Sigmoid colon (tissue), 7 donors: ENCODE measurements at places on chromosomes 5 and 9. TPM values are rescaled to one million over a fixed set of nuclear protein-coding genes. Genes with fewer than 3 reads are reported as not detected.

The DNAH5 gene
- under 0.01 TPM for total RNA-seq

- no peak overlapping the region for H3K27ac ChIP-seq
- H3K27me3 ChIP-seq = no peaks in the 10 kb centered on the region
- DNase-seq = peak; percentile 56
- H3K4me3 ChIP-seq = no peak overlapping the region
Measured at GRCh38 chr5:179264053-179264782, 81.0 kb downstream of the ADAMTS2 start.

DNA sequence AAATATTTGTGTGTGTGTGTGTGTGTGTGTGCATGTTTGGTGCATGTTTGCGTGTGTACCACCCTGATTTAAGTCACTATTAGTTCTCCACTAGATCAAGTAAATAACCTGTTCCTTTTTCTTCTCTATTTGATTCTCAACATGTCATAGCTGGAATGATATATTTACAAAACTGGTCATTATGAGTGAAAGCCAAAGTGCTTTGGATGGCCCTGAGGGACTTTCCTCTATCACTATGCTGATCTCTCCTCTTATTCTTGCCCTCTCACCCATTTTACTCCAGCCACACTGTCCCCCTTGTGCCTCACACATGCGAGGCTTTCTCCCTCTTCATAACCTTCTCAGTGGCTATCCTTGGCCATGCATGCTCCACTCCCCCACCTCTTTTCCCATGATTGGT lies 144.6 kb upstream of the NMUR2 start:
- no peak for DNase-seq
- no peaks in the 10 kb centered on the region for H3K27me3 ChIP-seq
- H3K4me3 ChIP-seq = no peak overlapping the region
- no peaks in the 10 kb centered on the region for H3K4me1 ChIP-seq
- no peaks in the 10 kb centered on the region for H3K36me3 ChIP-seq
- no peak overlapping the region for H3K27ac ChIP-seq

The RASEF gene
- 0.16 TPM for total RNA-seq

GRCh38 chr9:21381448-21382339 lies 3.5 kb downstream of the IFNA2 start:
- no peak for DNase-seq
- no peaks in the 10 kb centered on the region for H3K4me1 ChIP-seq
- no peaks in the 10 kb centered on the region for H3K27me3 ChIP-seq
- no peak overlapping the region for H3K27ac ChIP-seq

GRCh38 chr5:128566178-128566577 lies 28.1 kb upstream of the FBN2 start:
- no peaks in the 10 kb centered on the region for H3K36me3 ChIP-seq
- no peak for DNase-seq
- no peak overlapping the region for H3K27ac ChIP-seq
- H3K4me3 ChIP-seq = no peak overlapping the region

DNA sequence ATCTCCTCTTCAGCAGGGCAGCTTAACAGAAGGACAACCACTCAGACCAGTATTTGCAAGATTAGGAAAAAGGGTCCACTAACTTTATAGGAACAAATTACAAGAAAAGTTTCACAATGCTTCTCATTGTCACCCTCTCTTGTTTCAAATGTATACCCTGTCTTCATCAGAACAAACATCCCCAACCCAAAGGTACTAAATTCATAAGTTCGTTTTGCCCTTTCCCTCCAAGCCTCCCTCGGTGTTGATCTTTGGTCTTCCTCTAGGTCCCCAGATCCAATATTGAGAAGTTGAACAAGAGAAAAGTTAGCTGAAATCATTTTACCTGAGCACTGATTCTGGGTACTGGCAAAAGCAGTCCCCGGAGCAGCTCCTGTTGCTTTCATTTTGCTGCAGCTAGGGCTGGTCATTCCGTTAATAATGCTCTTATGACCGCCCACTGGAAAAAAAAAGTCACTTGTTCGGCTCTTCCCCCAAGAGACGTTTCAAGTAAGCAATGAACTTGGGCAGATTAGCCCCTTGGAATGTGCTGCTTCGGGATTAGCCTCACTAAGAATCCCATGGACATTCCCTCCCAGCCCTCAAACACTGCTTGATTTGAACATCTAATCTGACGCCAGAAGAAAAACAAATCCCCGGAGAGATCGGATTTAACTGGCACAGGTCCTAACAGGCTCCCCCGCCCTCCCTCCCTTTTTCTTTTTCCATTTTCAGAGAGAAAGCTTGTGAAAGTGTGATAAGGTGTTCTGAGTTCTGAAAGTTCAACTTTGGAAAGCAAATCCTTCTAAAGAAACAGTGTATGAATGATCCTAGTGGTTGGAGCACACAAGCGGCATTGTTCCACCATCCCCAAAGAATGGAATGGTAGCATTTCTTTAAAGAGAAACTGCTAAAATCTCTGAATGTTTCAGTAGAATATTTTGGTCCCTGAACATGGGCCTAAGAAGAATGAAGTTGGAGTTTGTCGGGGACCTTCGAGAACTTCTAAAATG lies 252.5 kb downstream of the TRPM3 start:
- H3K4me3 ChIP-seq = peak overlapping the region; percentile 31
- no peaks in the 10 kb centered on the region for H3K36me3 ChIP-seq
- peak overlapping the region; percentile 23 for H3K27ac ChIP-seq
- H3K27me3 ChIP-seq = no peaks in the 10 kb centered on the region
- no peak for DNase-seq

- no peak overlapping the region for H3K27ac ChIP-seq
- H3K4me1 ChIP-seq = no peaks in the 10 kb centered on the region
- H3K27me3 ChIP-seq = no peaks in the 10 kb centered on the region
Measured at GRCh38 chr9:75385236-75385635, 296.9 kb downstream of the OSTF1 start.

GRCh38 chr5:139275956-139276355 lies 17.6 kb upstream of the MATR3 start:
- H3K36me3 ChIP-seq = peaks cover 5% of the 10 kb centered on the region
- H3K4me1 ChIP-seq = peaks cover 52% of the 10 kb centered on the region
- no peaks in the 10 kb centered on the region for H3K27me3 ChIP-seq
- no peak overlapping the region for H3K4me3 ChIP-seq

DNA sequence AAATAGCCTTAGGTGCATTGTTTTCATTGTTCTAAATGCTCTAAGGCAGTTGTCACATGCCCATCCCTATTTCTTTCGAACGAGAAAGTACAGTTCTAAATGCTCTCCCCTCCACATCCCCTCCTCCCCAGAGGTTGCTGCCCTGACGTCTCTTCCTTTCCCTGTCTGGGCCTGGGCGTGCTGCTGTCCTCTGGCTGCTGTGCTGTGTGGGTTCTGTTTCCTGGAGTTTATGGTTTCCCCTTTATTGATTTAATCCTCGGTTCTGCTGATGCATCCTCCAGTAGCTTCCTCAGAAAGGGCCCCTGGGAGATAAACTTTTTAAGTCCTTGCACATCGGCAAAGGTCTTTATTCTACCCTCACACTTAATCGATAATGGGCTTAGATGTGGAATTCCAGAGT lies 48.8 kb downstream of the MVB12B start:
- DNase-seq = no peak
- H3K36me3 ChIP-seq = no peaks in the 10 kb centered on the region
- H3K4me1 ChIP-seq = no peaks in the 10 kb centered on the region
- H3K27ac ChIP-seq = peak overlapping the region; percentile 30
- no peak overlapping the region for H3K4me3 ChIP-seq

DNA sequence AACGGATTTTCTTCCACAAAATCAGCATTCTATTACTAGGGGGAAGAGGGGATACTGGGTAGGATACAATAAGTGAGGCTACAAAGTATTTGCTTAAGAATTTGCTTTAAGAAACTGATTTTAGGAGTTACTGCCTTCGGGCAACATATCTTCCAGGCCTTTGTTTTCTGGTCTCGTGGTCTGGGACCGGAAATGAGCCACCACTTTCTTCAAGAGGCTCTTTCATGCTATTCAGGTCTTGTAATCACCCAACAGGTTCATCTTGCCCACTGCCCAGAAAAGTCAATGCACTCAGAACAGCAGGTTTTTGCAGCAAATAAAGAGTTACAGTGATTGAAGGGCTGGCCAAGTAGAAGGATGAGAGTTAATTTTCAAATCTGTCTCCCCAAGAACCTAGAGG lies 6.6 kb upstream of the AOPEP start:
- no peak overlapping the region for H3K4me3 ChIP-seq
- H3K4me1 ChIP-seq = no peaks in the 10 kb centered on the region
- H3K36me3 ChIP-seq = no peaks in the 10 kb centered on the region
- no peak overlapping the region for H3K27ac ChIP-seq

DNA sequence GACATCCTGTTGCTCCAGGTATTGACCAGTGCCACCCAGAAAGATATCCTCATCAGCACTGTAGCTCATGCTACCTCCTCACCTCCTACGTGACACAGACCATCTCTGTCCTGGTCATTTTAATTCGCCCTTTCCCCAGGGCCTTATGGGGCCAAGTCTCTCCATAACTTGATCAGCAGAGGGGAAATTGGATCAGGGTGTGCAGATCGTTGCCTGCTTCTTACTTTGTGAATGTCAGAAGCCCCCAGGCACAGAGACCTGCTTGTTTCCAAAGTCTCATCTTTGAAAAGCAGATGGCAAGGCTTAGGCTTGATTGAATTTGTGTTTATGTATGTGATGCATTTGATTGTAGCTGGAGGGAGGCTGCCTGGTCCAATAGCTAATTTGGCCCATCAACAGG lies 8.8 kb upstream of the DBH start:
- H3K27me3 ChIP-seq = no peaks in the 10 kb centered on the region
- H3K4me3 ChIP-seq = no peak overlapping the region
- DNase-seq = no peak

GRCh38 chr5:128035689-128036088 lies 47.9 kb upstream of the SLC12A2 start:
- no peak overlapping the region for H3K4me3 ChIP-seq
- no peaks in the 10 kb centered on the region for H3K36me3 ChIP-seq
- H3K4me1 ChIP-seq = no peaks in the 10 kb centered on the region
- no peak for DNase-seq
- H3K27ac ChIP-seq = no peak overlapping the region

DNA sequence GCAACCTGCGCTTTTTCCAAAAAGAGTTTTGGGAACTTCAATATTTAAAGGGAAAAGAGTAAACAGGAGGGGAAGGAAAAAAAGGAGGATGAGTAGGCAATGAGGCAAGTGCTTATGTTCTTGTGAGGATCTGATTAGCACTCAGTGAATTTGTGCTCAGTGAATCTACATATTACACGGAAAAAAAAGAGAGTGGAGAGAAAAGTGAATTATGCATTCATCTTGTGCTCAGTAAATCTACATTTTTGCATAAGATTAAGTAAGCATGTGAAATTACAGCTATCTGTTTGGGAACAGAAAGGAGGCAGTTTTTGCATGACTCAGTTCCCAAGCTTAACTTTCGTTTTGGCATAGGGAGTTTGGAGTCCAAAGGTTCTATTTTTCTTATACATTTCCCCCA lies 170.1 kb downstream of the CDH10 start:
- no peak overlapping the region for H3K4me3 ChIP-seq
- no peak for DNase-seq
- no peak overlapping the region for H3K27ac ChIP-seq
- H3K36me3 ChIP-seq = no peaks in the 10 kb centered on the region

DNA sequence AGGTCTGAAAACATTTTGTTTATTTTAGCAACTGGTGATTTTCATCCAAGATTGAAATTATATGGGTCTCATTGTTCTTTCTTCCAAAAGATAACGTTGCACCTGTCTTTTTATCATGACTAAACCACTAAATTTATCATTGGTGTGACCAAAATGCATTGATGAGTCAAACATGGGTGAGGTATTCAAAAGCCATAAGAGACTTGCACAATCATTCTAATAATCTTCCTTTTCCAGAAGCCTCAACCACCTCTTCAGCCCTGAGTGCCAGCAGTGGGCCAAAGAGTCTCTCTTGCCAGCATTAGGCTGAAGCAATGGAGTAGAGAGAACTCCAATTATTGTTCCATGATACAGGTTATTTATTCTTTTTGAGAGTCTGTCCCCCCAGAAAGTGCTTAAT lies 198.9 kb downstream of the LURAP1L start:
- no peak overlapping the region for H3K4me3 ChIP-seq
- peak overlapping the region; percentile 77 for H3K27ac ChIP-seq
- H3K27me3 ChIP-seq = no peaks in the 10 kb centered on the region
- DNase-seq = no peak
- H3K4me1 ChIP-seq = peaks cover 25% of the 10 kb centered on the region

The PRRX2 gene
- 2.9 TPM for total RNA-seq

The ADAMTS6 gene
- 3.7 TPM for total RNA-seq

GRCh38 chr9:89497257-89497963 lies 503 bp downstream of the SEMA4D start:
- no peak for DNase-seq
- H3K36me3 ChIP-seq = no peaks in the 10 kb centered on the region
- H3K27ac ChIP-seq = peak overlapping the region; percentile 58
- peaks cover 20% of the 10 kb centered on the region for H3K4me1 ChIP-seq

DNA sequence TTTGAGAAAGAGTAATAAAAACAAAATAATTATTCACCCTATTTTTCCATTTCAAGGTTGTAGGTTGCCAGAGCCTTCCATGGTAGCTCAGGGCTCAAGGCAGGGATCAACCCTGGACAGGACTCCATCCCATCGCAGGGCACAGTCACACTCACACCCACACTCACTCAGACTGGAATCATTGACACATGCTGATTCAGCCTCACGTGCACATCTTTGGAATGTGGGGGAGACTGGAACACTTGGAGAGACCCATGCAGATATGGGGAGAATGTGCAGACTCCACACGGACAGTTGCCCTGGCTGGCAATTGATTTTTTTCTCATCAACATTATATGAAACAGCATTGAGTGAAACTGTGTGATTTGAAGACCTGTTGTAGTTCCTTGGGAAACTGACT lies 234.1 kb downstream of the ADGRV1 start:
- no peaks in the 10 kb centered on the region for H3K4me1 ChIP-seq
- H3K27ac ChIP-seq = no peak overlapping the region
- H3K27me3 ChIP-seq = no peaks in the 10 kb centered on the region
- no peak overlapping the region for H3K4me3 ChIP-seq

GRCh38 chr9:135851748-135852147 lies 55.6 kb downstream of the CAMSAP1 start:
- no peak for DNase-seq
- no peak overlapping the region for H3K27ac ChIP-seq
- H3K27me3 ChIP-seq = no peaks in the 10 kb centered on the region
- H3K4me3 ChIP-seq = no peak overlapping the region

The LIFR gene
- 79.6 TPM for total RNA-seq

GRCh38 chr9:15086156-15086763 lies 176.0 kb upstream of the FREM1 start:
- no peak overlapping the region for H3K27ac ChIP-seq
- H3K4me1 ChIP-seq = no peaks in the 10 kb centered on the region
- H3K27me3 ChIP-seq = no peaks in the 10 kb centered on the region
- no peaks in the 10 kb centered on the region for H3K36me3 ChIP-seq
- DNase-seq = no peak
- H3K4me3 ChIP-seq = no peak overlapping the region

DNA sequence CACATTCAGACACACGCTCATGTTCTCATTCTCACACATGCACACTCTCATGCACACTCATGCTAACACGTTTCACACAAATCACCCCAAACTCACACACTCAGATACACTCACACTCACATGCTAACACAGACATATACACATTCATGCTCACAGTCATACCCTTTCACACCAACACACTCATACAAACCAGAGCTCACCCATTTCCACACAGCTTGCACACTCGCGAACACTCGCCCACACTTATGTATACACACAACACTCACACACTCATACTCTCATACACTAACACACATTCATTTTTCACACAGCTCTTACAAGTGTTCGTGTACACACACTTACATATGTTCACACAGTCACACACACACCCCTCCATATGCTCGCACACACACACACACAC lies 64.1 kb upstream of the IL17B start:
- peaks cover 62% of the 10 kb centered on the region for H3K4me1 ChIP-seq
- DNase-seq = no peak
- H3K27ac ChIP-seq = peak overlapping the region; percentile 98
- no peak overlapping the region for H3K4me3 ChIP-seq
- no peaks in the 10 kb centered on the region for H3K27me3 ChIP-seq

The SLC1A3 gene
- total RNA-seq = 16.8 TPM
